Stimulated activated CD4-positive, alpha-beta T cell treated with anti-CD3 and anti-CD28 coated beads, Interleukin-2, amount 100 ng/mL, for 4 hours (primary cell): ENCODE measurements at places on chromosomes 1 and 21.
A peak's percentile ranks its signal among the peaks of the same experiment; 100 is the strongest.

- no peak for DNase-seq
Observed at GRCh38 chr1:44939061-44939460, 47.3 kb downstream of the EIF2B3 start.

- no peak for DNase-seq
Observed at GRCh38 chr1:184932319-184932718, 42.0 kb downstream of the NIBAN1 start.

- DNase-seq, result no peak
Observed at GRCh38 chr1:150142083-150142482, 7.6 kb upstream of the PLEKHO1 start.

- no peak for DNase-seq
Observed at GRCh38 chr1:207346513-207346912, 25.0 kb downstream of the CD55 start.

GRCh38 chr1:186386725-186387383, 11.2 kb downstream of the ODR4 start:
- no peak for DNase-seq

- DNase-seq, result peak; percentile 3
Observed at GRCh38 chr1:65812065-65812464, 19.4 kb downstream of the PDE4B start.
